ENCODE measurements at places on chromosomes 11 and 22. TPM values are rescaled to one million over a fixed set of nuclear protein-coding genes. Genes with fewer than 3 reads are reported as not detected.

The CRYBB3 gene
- total RNA-seq = not detected

The GUCY1A2 gene
- total RNA-seq = 0.02 TPM

The PLAAT5 gene
- not detected for total RNA-seq

The CRYBB2 gene
- not detected for total RNA-seq

The SMTNL1 gene
- total RNA-seq = not detected

The VSIG2 gene
- not detected for total RNA-seq

The TYR gene
- not detected for total RNA-seq

The KIAA1671 gene
- 12.7 TPM for total RNA-seq

The FLRT1 gene
- not detected for total RNA-seq

The TRPM5 gene
- total RNA-seq = not detected

The MAJIN gene
- not detected for total RNA-seq

The PHLDA2 gene
- total RNA-seq = 128 TPM

The MLC1 gene
- not detected for total RNA-seq

The FGF19 gene
- 0.09 TPM for total RNA-seq

The PANX2 gene
- 4.8 TPM for total RNA-seq

The LDHAL6A gene
- total RNA-seq = not detected

The HSPB2 gene
- 0.29 TPM for total RNA-seq

Data from A549 treated with GW870086 at 1 μM for 4 hours (cell line).